ENCODE measurements at places on chromosomes 1 and 21.

GRCh38 chr1:19411612-19412011 is 73.7 kb downstream of the CAPZB start:
- H3K27me3 ChIP-seq = no peaks in the 10 kb centered on the region
- DNase-seq = no peak
- H3K4me3 ChIP-seq = no peak overlapping the region
- H3K36me3 ChIP-seq = no peaks in the 10 kb centered on the region

- DNase-seq = no peak
- no peaks in the 10 kb centered on the region for H3K4me1 ChIP-seq
- H3K27me3 ChIP-seq = no peaks in the 10 kb centered on the region
- H3K27ac ChIP-seq = no peak overlapping the region
- H3K36me3 ChIP-seq = no peaks in the 10 kb centered on the region
These were observed 35.8 kb upstream of the GRIK3 start for GRCh38 chr1:37070126-37070525.

- DNase-seq = no peak
- peaks cover 4% of the 10 kb centered on the region for H3K27me3 ChIP-seq
- H3K4me1 ChIP-seq = no peaks in the 10 kb centered on the region
These were observed 51.8 kb downstream of the VWA5B1 start for GRCh38 chr1:20342294-20343148.

DNA sequence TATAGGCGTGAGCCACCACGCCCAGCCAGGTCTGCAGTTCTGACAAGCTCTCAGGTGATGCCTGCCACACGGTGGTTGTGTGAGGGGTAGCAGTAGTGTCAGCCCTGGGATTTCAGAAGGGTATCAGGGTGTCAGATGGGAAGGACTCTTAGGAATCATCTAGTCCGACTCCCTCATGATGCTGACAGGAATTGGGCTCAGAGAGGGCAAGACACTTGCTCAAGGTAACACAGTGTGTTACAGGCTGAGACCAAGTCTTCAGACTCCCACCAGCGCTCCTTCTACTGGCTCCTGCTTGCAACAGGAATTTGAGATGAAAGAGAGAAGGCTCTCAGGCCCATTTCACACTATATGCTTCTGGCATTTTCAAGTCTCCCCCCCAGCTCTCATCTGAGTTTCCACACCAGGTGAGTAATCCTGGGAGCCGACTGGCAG is 6.9 kb downstream of the HTR1D start:
- no peak overlapping the region for H3K27ac ChIP-seq
- no peaks in the 10 kb centered on the region for H3K4me1 ChIP-seq
- peaks cover 5% of the 10 kb centered on the region for H3K27me3 ChIP-seq
- H3K4me3 ChIP-seq = no peak overlapping the region
- no peak for DNase-seq
- no peaks in the 10 kb centered on the region for H3K36me3 ChIP-seq

GRCh38 chr1:226862890-226863289 is 7.5 kb upstream of the PSEN2 start:
- H3K27me3 ChIP-seq = no peaks in the 10 kb centered on the region
- H3K36me3 ChIP-seq = no peaks in the 10 kb centered on the region
- H3K4me1 ChIP-seq = no peaks in the 10 kb centered on the region
- H3K27ac ChIP-seq = no peak overlapping the region
- DNase-seq = no peak

- DNase-seq = no peak
- H3K27me3 ChIP-seq = no peaks in the 10 kb centered on the region
- H3K4me3 ChIP-seq = no peak overlapping the region
- no peaks in the 10 kb centered on the region for H3K36me3 ChIP-seq
These were observed 8.7 kb upstream of the GADD45A start for GRCh38 chr1:67676287-67676686.

DNA sequence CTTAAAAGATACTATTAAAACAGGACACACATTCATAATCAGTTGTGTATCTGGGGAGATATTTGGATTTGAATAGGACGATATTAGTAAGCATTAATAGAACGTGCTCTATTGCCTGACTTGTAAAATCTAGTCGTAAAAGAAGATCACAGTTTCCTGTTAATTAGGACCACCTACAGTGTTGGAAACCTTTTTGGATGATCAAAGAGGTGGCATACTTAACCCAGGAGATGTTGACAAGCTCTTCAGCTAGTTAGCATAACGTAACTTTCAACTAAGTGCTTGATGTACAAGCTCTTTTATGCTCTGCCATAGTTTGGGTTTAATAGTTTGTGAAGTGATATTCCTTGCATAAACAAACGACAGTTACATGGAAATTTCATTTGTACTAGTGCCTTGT is 293.3 kb upstream of the NR5A2 start:
- no peak for DNase-seq
- no peak overlapping the region for H3K4me3 ChIP-seq
- no peak overlapping the region for H3K27ac ChIP-seq
- no peaks in the 10 kb centered on the region for H3K36me3 ChIP-seq

- H3K4me1 ChIP-seq = peaks cover 35% of the 10 kb centered on the region
- H3K27ac ChIP-seq = no peak overlapping the region
- no peaks in the 10 kb centered on the region for H3K27me3 ChIP-seq
- DNase-seq = no peak
These were observed 6.4 kb downstream of the LAMC1 start for GRCh38 chr1:183029591-183030000.

GRCh38 chr21:42562816-42563215 is 49.2 kb downstream of the SLC37A1 start:
- no peaks in the 10 kb centered on the region for H3K4me1 ChIP-seq
- H3K27ac ChIP-seq = no peak overlapping the region
- peaks cover 14% of the 10 kb centered on the region for H3K36me3 ChIP-seq
- no peaks in the 10 kb centered on the region for H3K27me3 ChIP-seq

DNA sequence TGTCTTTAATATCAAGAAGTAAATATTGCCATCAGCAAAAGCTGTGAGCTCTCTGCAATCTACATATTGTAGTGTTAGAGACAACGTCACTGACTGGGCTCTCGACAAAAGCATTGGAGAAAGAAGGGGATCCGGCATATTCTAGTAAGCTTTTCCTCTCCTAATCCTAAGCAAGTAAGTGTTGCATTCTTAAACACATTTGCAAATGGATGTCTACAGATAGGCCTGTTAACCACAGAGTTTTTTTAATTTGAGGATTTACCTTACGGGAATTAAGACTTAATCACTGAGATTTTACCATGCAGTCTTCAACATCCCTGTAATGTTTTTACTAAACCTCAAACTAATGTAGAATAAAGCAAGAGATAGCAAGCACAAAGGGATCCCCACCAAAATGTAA is 426.5 kb upstream of the CAMK1G start:
- no peaks in the 10 kb centered on the region for H3K4me1 ChIP-seq
- H3K4me3 ChIP-seq = no peak overlapping the region
- no peak for DNase-seq

- no peak overlapping the region for H3K27ac ChIP-seq
- H3K27me3 ChIP-seq = no peaks in the 10 kb centered on the region
- no peaks in the 10 kb centered on the region for H3K4me1 ChIP-seq
- no peak for DNase-seq
These were observed 130.3 kb downstream of the CLIC6 start for GRCh38 chr21:34799092-34799491.

GRCh38 chr1:201109651-201110050 is 2.6 kb downstream of the CACNA1S start:
- no peaks in the 10 kb centered on the region for H3K27me3 ChIP-seq
- DNase-seq = no peak
- H3K4me3 ChIP-seq = no peak overlapping the region
- H3K36me3 ChIP-seq = no peaks in the 10 kb centered on the region
- no peak overlapping the region for H3K27ac ChIP-seq

DNA sequence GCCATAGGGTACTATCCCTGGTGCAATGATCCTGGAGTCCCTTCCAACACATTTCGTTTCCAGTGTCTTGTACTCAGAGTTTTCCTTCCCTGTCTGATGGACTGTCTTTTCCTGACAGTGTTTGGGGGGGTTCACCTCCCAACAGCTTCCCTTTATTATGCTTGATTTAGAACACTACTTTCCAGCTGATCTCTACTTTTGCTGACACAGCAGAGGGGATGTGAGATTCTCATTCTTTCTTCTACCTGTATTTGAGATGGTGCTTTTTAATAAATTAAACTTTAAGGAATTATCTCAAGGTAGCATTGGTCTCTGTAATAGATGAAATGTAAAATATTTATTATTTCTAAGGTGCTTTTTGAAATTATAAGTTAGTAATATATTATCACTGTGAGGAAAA is 41.0 kb downstream of the SLC35A3 start:
- no peaks in the 10 kb centered on the region for H3K4me1 ChIP-seq
- H3K4me3 ChIP-seq = no peak overlapping the region
- H3K36me3 ChIP-seq = peaks cover 6% of the 10 kb centered on the region
- no peak overlapping the region for H3K27ac ChIP-seq
- no peak for DNase-seq

GRCh38 chr1:165129568-165130164 is 226.8 kb downstream of the LMX1A start:
- no peak for DNase-seq
- no peaks in the 10 kb centered on the region for H3K27me3 ChIP-seq
- no peak overlapping the region for H3K27ac ChIP-seq
- H3K4me1 ChIP-seq = no peaks in the 10 kb centered on the region

GRCh38 chr21:45887788-45888187 is 93.8 kb upstream of the COL6A1 start:
- no peaks in the 10 kb centered on the region for H3K27me3 ChIP-seq
- no peak overlapping the region for H3K4me3 ChIP-seq
- no peaks in the 10 kb centered on the region for H3K4me1 ChIP-seq
- no peaks in the 10 kb centered on the region for H3K36me3 ChIP-seq
- DNase-seq = no peak
- no peak overlapping the region for H3K27ac ChIP-seq

DNA sequence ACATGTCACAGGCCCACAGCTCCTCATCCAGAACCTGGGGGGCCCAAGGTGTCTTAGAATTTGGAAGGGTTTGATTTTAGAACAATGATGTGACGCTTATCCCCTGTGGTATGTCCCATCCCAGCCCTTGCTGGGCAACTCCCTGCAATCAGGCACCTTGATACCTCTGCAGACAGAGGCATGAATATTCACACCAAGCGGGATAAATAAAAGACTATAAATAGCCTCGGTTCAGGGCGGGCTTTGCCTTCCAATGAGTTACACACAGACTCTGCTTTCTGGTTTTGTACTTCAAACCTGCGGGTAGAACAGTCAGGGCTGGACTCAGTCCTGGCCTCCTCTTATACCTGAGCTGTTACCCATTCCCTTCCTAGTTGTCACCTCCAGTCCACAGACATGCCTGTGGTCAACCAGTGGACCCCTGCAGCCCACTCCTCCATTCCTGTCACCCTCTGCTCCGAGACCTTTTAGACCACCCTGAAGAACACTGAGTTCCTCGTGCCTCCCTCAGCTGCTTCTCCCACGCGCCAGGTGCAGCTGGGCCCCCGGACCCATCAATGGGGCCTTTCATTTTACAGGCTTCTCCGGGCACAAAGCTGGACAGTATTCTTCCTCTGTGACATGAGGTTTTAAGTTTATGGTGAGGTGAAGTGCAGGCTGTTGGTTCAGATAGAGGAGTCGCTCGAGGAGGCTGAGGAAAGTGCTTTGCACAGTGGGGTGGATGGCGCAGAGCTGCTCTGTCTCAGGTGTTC is 120.1 kb upstream of the TNR start:
- H3K27me3 ChIP-seq = no peaks in the 10 kb centered on the region
- H3K27ac ChIP-seq = no peak overlapping the region
- no peak for DNase-seq
- H3K36me3 ChIP-seq = no peaks in the 10 kb centered on the region
- no peak overlapping the region for H3K4me3 ChIP-seq
